ENCODE measurements at places on chromosomes 2 and 18.

GRCh38 chr2:136149011-136149410 lies 31.1 kb upstream of the CXCR4 start:
- no peak for DNase-seq

DNA sequence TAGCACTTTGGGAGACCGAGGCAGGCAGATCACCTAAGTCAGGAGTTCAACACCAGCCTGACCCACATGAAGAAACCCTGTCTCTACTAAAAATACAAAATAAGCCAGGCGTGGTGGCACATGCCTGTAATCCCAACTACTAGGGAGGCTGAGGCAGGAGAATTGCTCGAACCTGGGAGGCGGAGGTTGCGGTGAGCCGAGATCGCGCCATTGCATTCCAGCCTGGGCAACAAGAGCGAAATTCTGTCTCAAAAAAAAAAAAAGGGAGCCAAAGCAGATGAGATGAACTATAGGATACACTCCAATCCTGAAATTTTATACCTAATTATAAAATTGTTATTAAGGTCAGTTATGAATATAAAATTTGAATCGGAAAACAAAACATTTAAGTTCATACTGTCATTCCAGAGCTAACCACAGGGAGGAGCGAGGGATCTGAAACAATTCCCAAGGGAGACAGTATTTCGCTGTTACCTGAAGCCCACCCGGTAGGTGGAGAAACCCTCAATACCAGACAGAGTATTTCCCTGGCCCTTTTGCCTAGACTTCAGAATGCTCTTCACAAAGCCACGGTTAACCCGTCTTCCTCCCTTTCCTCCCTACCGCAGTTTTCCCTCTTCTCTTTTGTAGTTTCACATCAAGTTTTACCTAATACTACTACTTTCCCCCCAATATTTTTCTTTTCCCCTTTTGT lies 1.4 kb downstream of the PPM1G start:
- DNase-seq, result no peak

GRCh38 chr18:67478249-67478648 lies 38.3 kb downstream of the DSEL start:
- no peak for DNase-seq

- DNase-seq, result no peak
These were observed 203.3 kb downstream of the SNTG2 start for GRCh38 chr2:1153920-1154319.

DNA sequence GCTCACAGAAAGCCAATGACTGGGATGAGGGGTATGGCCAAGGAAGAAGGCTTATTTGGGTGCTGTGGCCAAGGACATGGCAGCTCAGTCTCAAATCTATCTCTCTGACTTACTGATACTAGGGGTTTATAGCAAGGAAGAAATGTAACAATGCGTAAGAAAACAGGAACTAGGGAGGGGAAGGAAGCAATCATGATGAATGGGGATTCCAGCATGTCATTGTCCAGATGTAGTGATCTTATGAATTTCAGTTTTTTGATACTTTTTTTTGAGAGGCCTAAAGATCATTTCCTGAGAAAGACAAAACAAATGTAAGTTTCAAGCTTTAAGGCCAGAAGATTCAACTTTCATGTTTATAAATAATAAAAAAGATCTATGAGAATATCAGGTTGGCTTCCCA lies 298.6 kb upstream of the FAM98A start:
- DNase-seq, result no peak

GRCh38 chr2:27322301-27322765 lies 564 bp downstream of the MPV17 start:
- DNase-seq, result no peak

DNA sequence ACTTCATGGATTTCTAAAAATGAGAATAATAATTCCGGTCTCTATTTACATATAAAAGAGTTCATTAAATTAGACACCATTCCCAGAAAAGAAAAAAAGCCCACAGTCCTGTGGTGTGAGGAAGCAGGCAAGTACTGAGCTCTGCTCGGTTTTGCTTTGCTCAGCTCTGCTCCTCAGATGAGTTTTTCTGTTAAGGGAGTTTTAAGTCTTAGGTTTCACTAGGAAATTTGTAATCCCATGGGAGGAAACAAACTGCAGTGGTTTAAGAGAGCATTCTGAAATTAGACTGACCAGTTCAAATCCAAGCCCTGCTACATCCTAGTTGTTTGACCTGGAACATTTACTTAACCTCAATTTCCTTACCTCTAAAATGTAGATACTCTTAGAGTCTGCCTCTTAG lies 338.6 kb upstream of the MMADHC start:
- DNase-seq, result no peak

- peak; percentile 56 for DNase-seq
These were observed 21.6 kb upstream of the SLC20A1 start for GRCh38 chr2:112623913-112624777.

- peak; percentile 50 for DNase-seq
These were observed 635 bp upstream of the ADRA2B start for GRCh38 chr2:96116879-96117533.

GRCh38 chr2:7020059-7020458 lies 102.8 kb downstream of the RNF144A start:
- DNase-seq, result no peak

GRCh38 chr2:207088839-207089238 lies 76.9 kb downstream of the KLF7 start:
- DNase-seq, result no peak

DNA sequence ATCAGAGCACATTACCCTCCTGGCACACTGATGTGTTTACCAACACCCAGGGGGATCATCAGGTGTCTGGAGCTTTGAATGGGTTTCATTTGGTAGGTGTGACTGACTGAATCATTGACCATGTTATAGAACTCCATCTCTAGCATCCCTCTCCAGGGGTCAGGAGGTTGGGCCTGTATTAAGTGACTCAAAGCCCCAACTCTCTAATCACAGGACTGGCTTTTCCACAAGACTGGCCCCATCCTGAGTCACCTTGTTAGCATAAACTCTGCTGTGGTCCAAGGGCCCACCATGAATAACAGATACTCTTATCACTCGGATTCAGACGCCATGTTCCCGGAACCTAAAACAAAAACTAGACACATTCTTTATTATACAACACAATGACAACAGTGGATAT lies 125.9 kb upstream of the NDUFV2 start:
- no peak for DNase-seq

GRCh38 chr2:137888845-137889244 lies 75.4 kb upstream of the HNMT start:
- DNase-seq, result no peak

DNA sequence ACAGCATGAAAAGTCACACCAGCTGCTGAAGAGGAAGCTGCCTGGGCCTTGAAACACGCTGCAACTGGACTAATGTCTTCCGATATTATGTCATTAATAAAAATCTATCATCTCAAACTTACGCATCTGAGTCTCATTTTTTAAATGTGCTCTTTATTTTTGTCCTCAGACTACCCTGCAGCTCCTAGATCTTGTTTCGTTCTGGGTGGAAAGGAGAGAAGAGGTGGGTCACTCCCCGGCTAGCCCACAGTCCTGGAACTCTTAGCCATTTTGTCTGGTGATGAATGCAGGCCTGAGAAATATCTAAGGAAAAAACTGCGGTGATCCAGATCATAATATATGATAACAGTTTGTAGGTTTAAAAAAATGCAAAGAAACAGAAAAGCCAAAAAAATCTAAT lies 73.3 kb downstream of the TXNL1 start:
- no peak for DNase-seq

DNA sequence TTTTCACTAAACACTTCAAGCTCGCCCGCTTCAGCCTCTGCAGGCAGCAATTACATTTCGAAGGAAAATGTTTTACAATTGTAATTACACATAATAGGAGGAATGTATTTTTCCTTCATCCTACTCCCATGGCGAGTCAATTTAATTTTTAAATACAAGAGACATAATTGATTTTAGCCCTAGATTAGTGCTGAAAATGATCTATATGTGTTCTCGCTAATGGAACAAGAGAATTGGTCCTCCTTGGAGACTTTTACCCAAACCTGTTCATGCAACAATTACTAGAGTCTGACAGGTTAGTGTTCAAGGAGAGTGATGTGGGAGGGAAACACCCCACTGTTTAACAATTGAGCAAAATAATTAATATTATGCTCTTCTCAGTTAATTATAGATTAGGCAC lies 509.4 kb upstream of the SETBP1 start:
- no peak for DNase-seq

GRCh38 chr2:16899958-16900357 lies 234.3 kb upstream of the CYRIA start:
- DNase-seq, result no peak

- DNase-seq, result no peak
These were observed 88.8 kb downstream of the EPAS1 start for GRCh38 chr2:46385786-46386577.

DNA sequence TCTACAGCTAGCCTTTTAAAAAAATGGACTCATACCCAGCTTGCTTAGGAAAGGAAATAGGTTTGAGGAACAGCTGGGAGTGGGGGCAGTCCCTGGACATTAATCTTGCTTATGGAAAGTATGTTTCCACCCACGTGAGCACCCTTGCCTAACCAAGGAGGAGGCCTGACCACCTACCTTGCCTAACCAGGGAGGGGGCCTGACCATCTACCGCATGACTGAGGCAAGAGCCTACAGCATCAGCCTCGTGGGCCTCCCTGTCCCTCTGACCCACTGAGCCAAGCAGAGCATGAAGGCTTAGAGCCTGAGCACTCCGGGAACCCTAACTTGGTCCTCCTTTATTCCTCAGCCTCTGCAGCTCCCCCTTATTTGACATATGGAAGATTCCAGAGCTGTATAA lies 20.2 kb downstream of the PRKAG3 start:
- no peak for DNase-seq

GRCh38 chr2:19786408-19787058 lies 115.2 kb downstream of the TTC32 start:
- no peak for DNase-seq

DNA sequence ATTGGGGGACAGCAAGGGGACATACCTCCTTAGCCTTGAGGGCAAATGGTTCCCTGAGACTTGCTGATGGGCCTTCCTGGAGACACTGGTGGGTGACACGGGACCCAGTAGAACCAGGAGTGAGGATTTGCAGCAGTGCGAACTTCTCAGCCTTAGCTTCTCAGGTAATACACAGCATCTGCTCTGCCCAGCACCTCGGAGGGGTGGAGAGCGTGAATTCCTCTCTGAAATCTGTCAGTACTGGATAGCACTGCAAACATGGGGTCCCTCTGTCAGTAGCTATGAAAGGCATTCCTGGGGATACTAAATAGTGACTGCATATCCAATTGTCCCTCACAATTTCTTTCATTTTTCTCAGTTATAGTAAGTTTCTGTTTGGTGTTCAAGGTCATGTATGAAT lies 151.7 kb downstream of the GBX2 start:
- no peak for DNase-seq

DNA sequence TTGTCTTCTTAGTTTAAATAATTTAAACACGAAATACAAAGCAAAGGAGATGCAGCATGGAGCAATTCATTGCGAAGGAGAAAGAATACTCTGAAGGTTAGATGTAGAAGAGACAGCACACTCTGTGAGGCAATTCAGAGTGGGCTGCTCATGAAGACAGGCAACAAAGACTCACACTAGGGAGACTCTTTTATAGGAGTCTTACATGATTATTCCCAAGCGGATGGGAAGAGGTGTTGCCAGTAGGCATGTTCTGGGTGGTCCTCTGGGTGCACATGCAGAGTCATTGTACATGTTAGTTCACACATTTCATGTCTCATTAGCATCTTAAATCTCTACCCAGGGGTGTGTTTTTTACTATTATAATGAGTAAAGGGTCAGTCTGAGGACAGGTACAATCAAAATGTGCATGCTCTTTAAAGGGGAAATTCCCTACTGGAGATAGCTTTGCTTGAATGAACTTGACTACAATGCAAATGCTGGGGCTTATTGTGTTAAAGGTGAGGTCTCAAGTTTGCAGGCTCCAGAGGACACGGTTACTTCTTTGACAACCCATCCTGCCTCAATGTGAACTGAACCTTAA lies 275.5 kb downstream of the CDH19 start:
- no peak for DNase-seq

DNA sequence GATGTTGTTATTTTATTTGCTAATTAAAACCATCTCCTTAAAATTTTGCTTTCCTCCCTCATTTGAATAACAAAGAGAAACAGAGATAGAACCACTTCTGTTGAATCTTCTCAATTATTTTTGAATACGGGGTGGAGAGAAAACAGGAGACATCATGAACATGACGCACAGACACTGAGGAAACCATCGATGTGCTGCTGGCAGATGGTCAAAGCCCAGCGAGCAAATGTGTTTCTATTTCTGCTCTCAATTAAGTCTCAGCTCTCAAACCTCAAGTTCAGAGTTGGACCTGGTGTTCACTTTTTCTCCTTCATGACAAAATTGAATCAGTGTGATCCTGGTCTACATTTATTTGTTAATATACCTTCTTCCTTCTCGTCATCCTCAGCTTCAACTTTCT lies 36.1 kb upstream of the TWIST2 start:
- DNase-seq, result no peak

DNA sequence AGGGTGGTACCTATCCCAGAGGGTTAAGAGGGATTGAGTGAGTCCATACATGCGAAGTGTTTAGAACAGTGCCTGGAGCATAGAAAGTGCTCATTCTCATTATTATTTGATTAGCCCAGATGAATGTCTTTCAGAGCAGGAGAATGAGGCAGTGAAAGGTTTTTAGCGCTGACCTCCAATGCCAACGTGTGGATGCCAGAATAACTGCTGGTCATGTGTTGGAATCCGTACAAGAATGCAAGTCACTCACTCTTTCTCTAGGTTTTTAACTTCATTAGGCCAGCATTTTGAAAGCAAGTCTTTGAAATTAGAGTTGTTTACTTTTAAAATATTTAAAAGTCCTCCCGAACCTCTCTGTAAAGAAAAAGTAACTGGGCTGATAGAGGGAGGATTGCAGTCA lies 374.2 kb downstream of the EN1 start:
- DNase-seq, result no peak

DNA sequence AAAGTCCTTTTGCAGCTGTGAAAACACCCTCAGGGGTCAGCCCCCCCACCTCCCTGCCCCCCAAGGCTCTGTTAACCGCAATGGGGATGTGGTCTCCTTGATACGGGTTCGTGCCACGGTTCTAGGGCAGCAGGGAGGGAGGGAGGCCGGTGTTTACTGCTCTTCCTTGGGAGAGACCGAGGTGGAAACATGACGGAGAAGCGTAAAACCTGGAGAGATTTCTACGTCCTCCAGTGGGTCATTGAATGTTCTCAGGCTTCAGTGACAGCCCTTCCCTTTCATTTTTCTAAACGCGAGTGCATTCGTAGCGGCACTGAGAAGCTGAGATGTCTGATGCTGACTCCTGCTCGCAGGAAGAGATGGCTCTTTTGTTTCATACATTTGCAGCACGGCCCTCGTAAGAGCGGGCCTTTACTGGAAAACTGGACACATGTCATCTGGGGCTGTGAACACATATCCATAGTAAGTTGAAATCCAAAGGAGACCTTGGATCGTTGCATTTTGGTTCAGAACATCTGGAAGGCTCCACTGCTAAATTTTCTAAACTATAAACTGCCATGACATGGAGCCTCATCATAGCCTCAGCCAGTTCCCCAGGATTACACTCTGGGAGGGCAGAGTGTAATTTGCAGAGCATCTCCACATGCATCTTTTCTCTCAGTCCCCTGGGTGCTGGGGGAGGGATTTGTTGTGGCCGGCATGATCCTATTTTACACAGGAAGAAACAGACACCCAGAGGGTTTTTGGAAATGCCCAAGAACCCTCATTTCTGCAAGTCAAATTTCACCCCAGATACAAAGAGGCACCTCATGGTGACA lies 40.6 kb upstream of the HDAC4 start:
- no peak for DNase-seq

- DNase-seq, result no peak
These were observed 46.7 kb downstream of the CCDC195 start for GRCh38 chr2:224669449-224669848.

Measured in activated CD4-positive, CD25-positive, alpha-beta regulatory T cell (primary cell).